ENCODE measurements at places on chromosomes 6 and 20.

GRCh38 chr6:170307080-170307545 lies 555 bp downstream of the FAM120B start:
- no peak for DNase-seq

DNA sequence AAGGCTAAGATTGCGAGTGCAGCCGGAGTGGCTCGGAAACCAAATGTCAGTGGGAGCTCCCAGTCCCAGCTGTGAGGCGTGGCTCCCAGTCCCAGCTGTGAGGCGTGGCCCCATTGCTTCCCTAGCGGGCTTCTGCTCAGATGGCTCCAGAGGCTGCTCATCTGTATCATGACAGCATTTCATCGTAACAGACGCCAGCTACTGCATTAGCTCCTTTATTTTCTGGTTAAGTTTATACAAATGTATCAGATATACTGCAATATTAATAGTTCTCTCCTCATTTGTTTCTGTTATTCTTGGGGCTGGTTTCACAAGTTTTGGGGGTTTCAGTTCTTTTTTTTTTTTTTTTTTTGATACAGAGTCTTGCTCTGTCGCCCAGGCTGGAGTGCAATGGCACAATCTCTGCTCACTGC lies 34.7 kb upstream of the TBXT start:
- DNase-seq, result peak; percentile 64

DNA sequence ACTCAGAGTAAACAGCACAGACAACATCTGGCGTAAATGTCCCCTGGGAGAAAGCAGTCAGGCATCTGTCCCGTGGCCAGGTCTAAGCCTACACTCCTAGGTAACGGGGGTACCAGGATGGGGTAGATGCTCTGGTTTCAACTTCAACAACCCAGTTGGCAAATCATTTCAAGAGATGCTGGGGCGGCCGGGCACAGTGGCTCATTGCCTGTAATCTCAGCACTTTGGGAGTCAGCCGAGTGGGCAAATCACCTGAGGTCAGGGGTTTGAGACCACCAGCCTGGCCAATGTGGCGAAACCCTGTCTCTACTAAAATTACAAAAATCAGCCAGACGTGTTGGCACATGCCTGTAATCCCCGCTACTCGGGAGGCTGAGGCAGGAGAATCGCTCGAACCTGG lies 12.3 kb downstream of the PREX1 start:
- DNase-seq, result no peak

DNA sequence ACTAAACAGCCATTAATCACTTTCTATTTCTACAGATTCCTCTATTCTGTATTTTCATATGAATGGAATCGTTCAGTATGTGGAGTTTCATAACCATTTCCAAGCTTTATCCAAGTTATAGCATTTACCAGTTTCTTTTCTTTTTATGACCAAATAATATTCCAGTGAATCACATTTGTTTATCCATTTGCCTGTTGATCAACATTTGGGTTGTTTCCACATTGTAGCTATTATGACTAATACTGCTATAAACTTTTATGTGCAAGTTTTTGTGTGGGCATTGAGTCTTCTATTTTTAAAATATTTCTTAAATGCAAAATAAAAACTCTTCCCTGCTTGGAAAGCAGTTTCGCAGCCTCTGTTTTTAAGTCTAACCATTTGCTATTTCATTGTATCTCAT lies 336.4 kb upstream of the OPRM1 start:
- no peak for DNase-seq

GRCh38 chr6:42279144-42279781 lies 61.6 kb upstream of the MRPS10 start:
- peak; percentile 39 for DNase-seq

DNA sequence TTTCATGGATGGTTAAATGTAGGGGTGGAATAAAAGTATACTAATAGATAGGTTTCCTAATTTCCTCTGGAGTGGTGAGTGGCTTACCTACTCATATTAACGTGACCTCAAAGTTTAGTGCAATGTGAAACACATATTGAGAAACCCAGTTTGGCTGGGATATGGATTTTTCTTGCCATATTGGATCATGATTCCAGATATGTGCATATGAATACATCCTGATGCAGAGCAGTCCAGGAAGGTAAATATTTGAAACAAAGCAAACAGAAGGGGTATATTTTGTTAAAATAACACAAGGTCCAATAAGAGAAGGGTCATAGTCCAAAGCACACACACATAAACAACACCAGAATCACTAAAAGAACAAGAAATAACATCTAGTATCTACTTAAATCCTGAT lies 608.1 kb downstream of the PKHD1 start:
- DNase-seq, result no peak

DNA sequence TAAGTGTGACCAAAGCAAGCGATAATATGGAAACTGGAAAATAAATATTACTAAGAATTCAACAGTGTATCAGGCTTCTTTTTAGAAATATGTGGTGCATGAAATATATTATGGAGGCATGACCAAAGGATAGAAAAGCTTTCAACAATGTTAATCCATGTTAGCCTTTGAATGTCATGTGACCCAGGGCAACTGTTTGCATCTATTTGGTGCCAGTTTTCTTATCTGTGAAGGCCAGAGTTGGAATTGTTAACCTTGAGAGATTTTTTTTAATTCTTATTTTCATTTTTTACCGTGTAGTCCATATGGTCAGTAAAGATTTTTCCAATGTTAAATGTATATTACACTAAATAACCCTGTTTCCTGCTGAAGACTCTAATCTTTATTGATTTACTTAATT lies 411.1 kb downstream of the BCKDHB start:
- no peak for DNase-seq

DNA sequence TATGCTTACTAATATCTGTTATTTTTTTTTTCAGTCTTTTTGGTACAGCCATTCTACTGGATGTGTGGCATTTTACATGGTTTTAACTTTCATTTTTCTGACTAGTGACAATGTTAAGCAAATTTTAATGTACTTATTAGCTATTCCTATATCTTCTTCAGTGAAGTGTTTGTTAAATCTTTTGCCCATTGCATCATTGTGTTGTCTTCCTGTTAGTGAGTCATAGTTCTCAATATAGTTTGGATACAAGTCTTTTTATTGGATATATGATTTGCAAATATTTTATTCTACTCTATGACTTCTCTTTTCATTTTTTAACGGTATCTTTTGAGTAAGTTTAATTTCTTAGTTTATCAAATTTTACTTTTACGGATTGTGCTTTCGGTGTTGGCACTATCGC lies 519.4 kb downstream of the CDKAL1 start:
- DNase-seq, result no peak

GRCh38 chr6:157511682-157512381 lies 130.8 kb downstream of the ZDHHC14 start:
- no peak for DNase-seq

DNA sequence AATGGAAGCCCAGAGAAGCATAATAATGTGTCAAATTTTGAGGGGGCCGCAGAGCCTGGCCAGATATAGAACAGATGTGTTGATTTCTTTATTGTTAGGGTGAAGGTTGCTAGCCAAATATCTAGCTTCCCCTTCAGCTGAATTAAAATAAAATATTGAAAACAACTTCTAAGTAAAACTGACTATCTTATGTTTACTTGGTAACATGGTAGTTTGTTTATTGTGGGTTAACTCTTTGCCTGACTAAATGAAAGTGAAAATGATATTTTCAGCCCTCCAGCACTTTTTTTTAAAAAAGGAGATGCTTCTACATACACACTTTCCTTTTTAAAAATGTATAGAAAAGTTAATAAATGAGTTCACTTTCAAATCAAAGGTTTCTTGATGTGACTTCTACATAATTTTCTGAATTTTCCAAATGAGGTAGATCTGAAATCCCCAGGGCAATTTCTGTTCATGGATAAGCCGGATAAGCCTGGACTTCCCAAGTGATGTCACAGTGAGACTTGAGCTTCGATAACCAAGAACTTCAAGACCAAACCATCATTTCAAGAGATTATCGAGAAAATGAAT lies 172.1 kb upstream of the OLIG3 start:
- peak; percentile 48 for DNase-seq

GRCh38 chr6:89675949-89676748 lies 37.6 kb upstream of the LYRM2 start:
- no peak for DNase-seq

GRCh38 chr6:7050872-7051779 lies 56.6 kb upstream of the RREB1 start:
- DNase-seq, result peak; percentile 33

GRCh38 chr20:50588034-50588736 lies 78.0 kb downstream of the PTPN1 start:
- peak; percentile 73 for DNase-seq

- DNase-seq, result no peak
Observed at GRCh38 chr6:20955131-20955530, 420.9 kb downstream of the CDKAL1 start.

DNA sequence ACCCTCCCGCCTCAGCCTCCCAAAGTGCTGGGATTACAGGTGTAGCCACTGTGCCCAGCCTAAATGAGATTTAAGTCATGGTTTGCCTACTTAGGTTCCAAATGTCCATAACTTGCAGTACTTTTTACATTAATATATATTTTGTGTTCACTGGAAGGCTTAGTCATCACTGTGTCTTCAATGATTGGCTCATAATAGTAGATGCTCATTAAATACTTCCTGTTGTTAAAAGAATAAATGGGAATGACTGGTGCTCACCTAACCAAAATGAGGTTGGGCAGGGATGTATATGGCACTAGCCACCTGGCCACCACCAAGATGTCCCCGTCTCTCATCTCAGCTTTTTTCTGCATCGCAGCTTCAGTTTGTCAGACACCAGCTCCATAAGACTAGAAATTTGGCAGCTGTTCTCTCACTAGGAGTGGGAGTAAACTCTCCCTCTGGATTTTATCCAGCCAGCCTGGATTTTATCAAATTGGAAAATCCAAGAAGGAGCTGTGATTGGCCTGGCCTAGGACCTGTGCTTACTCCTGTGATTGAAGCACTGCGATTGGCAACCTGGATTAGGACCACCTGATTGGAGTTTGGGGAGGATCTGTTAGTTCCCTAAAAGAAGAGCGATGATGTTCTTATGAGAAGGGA lies 1.1 kb upstream of the GLO1 start:
- no peak for DNase-seq

- no peak for DNase-seq
Observed at GRCh38 chr6:53845280-53846195, 50.7 kb downstream of the LRRC1 start.

DNA sequence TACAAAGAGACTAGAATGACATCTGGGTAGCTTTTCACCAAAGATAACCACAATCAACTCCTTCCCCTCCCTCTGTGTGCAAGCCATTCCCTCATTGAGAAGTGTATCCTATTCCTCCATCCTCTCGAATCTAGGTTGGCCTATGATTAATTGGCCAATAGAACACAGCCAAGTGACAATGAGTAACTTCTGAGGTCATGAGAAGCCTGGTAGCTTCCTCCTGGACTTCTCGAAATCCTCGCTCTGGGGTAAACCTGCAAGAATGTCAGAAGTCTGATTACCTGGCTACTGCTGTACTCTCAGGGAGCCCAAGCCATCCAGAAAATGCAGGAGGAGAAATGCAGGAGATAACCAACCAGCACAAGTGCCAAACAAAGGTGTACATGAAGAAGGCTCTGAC lies 13.1 kb downstream of the ARHGAP18 start:
- no peak for DNase-seq

DNA sequence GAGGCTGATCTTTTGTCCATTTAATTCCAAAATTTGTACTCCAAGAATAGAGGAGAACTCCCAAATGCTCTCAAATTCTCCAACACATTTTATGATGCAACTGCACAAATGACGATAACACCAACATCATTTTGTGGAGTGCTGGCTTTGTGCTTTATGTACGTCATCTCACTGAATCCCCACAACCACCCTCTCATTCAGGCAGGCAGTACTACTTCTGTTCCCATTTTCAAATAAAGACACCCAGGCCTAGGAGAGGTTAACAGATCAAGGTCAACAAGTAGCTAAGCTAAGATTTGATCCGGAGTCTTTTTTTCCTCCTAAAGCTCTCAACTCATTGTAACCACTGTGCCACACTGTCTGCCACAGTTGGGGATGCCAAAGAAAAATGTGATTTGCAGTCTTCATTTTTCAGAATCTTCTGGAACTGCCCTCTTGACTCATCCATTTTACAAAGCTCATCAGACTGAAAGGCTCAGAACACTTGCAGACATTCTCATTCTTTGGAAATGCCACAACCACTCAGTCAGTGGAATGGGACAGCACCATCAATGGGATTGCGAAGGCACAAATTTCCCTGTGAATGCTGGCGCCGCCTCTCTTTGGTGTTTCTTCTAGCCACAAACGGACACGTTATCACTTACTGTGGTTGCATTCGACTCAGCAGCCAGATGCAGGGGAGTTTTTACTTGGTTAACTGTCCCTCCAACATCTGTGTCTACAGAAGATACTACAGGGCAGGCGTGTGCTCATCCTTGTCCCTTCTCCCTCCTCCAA lies 184.4 kb downstream of the GJA10 start:
- DNase-seq, result no peak

GRCh38 chr6:105035299-105035698 lies 78.4 kb downstream of the LIN28B start:
- DNase-seq, result no peak
